ENCODE measurements at places on chromosomes 4 and X. TPM values are rescaled to one million over a fixed set of nuclear protein-coding genes. Genes with fewer than 3 reads are reported as not detected.

ZNF718 gene
- total RNA-seq = 8.2 TPM

CXCL6 gene
- 0.64 TPM for total RNA-seq

KDR gene
- total RNA-seq = 0.86 TPM

SNCA gene
- 3.5 TPM for total RNA-seq

LARP1B gene
- total RNA-seq = 25.5 TPM

RGN gene
- 3.5 TPM for total RNA-seq

ARHGAP6 gene
- total RNA-seq = 1.9 TPM

UGT2B15 gene
- not detected for total RNA-seq

HS3ST1 gene
- total RNA-seq = not detected

TCEAL1 gene
- total RNA-seq = 30.9 TPM

CFAP99 gene
- total RNA-seq = not detected

JADE3 gene
- total RNA-seq = 4.3 TPM

HSD17B13 gene
- not detected for total RNA-seq

MAGEB2 gene
- total RNA-seq = not detected

DGAT2L6 gene
- not detected for total RNA-seq

TMPRSS11F gene
- not detected for total RNA-seq

TMEM150C gene
- 0.43 TPM for total RNA-seq

WAS gene
- total RNA-seq = not detected

F8 gene
- 2.2 TPM for total RNA-seq

CENPU gene
- 16.8 TPM for total RNA-seq

TMEM271 gene
- not detected for total RNA-seq

CT45A3 gene
- not detected for total RNA-seq

AVPR2 gene
- under 0.01 TPM for total RNA-seq

UGT2B17 gene
- not detected for total RNA-seq

LRIT3 gene
- under 0.01 TPM for total RNA-seq

SLITRK2 gene
- not detected for total RNA-seq
